ENCODE measurements at places on chromosomes 7 and 10.

- DNase-seq = no peak
Observed at GRCh38 chr10:22649390-22649841, 65.0 kb downstream of the PIP4K2A start.

DNA sequence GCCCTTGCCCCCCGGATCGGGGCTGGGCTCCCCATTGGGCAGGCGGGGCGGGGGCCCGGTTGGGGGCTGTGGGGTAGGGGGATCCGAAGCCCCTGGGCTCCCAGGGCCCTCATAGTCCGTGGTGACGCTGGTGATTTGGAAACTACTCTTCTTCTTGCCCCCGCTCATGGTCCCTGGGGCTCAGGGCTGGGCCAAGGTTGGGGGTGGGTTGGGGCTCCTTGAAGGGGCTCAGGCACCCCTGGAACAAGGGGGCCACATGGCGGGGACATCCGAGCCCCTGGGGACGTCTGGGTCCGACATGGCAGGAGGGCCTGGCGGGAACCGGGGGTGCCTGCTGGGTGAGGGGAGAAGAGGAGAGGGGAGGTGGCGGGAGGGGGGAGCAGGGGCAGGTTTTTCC is 1.1 kb downstream of the TSC22D4 start:
- DNase-seq = no peak

GRCh38 chr10:105952153-105952552 is 1212.4 kb downstream of the SORCS1 start:
- peak; percentile 47 for DNase-seq

GRCh38 chr7:68306692-68307107 is 1291.6 kb upstream of the AUTS2 start:
- DNase-seq = no peak

Measured in iPS DF 19.7 (cell line).